ENCODE measurements at places on chromosomes 13 and 19.

DNA sequence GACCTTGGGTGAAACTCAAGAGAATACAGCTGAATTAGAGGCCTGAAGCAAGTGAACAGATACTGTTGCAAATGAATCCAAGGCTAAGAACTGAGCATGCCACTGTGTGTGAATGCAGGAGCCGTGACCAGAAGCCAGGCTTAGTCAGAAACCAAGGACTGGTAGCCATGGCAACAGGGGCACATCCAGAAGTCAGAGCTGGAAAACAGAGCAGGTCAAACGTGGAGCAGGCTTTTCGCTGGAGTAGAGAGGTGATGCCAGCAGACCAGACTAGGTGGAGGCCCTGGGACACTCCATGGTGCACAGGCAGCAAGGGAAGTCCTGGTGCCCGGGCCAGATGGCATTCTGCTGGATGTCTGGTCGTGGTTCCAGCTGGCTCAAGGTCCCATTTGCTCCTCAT lies 564.1 kb downstream of the PCDH9 start:
- no peak for DNase-seq

DNA sequence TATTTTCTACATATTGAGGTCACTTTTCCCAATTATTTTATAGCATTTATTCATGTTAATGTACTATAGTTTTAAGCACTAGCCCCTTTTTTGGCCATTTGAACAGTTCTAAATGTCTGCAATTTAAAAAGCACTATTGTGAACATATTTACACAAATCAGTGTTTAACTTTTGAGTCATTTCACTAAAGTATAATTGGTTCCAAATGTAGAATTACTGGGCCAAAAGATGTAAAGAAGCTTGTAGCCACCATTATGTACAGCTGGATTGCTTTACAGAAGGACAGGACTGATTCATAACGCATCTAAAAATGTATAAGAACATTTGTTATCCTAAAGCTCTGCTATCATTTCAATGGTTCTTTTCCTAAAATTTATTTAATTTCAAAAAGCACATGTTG lies 16.6 kb upstream of the ATP12A start:
- no peak for DNase-seq

GRCh38 chr13:68428292-68428691 lies 1198.2 kb upstream of the PCDH9 start:
- DNase-seq: no peak

DNA sequence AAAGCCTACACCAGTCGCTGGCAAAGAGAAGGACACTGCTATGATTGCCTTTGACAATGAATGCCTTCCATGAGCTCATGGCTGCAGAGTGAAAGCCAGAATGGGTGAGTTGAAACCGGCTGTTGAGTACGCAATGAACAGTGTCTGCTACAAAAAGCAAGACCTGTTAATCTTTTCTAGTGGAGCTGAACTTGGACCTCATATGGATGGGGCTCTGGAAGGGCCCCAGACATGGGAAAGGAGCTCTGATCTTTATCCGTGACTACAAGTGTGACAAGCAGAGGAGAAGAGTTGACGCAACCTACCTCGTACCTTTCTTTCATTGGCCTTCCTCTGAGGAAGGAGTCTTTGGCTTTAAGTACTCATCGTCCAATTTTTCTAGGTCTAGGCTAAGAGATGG lies 67.1 kb upstream of the TSC22D1 start:
- no peak for DNase-seq

DNA sequence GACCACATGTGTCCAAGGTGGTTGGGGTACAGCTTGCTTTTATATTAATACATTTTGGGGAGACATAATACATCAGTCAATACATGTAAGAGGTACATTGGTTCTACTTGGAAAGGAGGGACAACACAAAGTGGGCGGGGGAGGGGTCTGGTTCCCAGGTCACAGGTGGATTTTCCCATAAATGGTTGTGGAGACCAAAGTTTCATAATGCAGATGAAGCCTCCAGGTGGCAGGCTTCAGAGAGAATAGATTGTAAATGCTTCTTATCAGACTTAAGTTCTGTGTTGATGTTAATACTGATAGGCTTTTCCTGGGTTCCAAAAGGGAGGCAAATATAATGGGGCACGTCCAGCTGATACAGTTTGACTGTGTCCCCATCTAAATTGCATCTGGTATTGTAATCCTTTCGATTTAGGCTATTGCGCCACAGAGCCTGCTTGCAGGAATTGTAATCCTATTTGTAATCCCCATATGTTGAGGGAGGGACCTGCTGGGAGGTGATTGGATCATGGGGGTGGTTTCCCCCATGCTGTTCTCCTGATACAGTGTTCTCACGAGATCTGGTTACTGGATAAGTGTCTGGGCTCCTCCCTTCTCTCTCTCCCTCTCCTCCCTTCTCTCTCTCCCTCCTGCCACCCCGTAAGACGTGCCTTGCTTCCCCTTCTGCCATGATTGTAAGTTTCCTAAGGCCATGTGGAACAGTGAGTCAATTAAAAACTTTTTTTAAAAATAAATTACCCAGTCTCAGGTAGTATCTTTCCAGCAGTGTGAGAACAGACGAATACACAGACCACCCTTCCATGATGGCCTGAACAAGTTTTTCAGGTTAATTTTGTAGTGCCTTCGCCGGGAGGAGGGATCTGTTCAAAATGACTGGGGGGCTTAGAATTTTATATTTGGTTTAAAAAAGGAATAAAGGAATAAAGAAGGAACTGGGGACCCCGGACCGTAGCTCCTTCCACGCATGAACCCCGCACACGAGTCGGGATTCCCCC lies 44.9 kb downstream of the ZNF823 start:
- DNase-seq: no peak

DNA sequence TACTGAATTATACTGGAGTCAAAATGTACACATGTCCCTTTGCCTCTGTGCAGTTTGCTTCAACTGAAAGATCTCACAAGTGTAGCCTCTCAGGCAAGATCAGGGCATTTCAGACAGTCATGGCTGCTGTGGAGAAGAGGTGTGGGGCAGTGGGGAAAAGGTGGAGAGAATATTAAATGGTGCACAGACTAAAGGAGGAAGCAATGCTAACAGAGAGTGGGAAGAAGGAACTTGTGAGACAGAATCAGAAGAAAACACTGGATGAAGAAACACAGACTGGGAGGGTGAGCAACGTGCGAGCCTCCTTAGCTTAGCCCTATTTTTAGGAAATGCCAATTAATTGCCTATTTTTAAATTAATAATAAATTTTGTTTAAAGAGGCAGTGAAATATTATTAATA lies 49.6 kb upstream of the RAP2A start:
- no peak for DNase-seq
